Endothelial cell of umbilical vein (primary cell): ENCODE measurements at places on chromosomes 1 and 21. TPM values are rescaled to one million over a fixed set of nuclear protein-coding genes. Genes with fewer than 3 reads are reported as not detected.

GRCh38 chr21:34192646-34193285 lies 119.4 kb downstream of the MRPS6 start:
- no peaks in the 10 kb centered on the region for H3K36me3 ChIP-seq
- H3K4me1 ChIP-seq = no peaks in the 10 kb centered on the region
- no peak for DNase-seq
- peaks cover 5% of the 10 kb centered on the region for H3K27me3 ChIP-seq
- H3K4me3 ChIP-seq = no peak overlapping the region

- peaks cover 11% of the 10 kb centered on the region for H3K4me1 ChIP-seq
- DNase-seq = no peak
- H3K4me3 ChIP-seq = no peak overlapping the region
- no peaks in the 10 kb centered on the region for H3K36me3 ChIP-seq
These were observed 69.1 kb upstream of the POU3F1 start for GRCh38 chr1:38115682-38116202.

GRCh38 chr1:229339520-229339919 lies 3.3 kb downstream of the CCSAP start:
- H3K4me3 ChIP-seq = no peak overlapping the region
- no peaks in the 10 kb centered on the region for H3K27me3 ChIP-seq
- H3K27ac ChIP-seq = no peak overlapping the region
- peaks cover 11% of the 10 kb centered on the region for H3K4me1 ChIP-seq

DNA sequence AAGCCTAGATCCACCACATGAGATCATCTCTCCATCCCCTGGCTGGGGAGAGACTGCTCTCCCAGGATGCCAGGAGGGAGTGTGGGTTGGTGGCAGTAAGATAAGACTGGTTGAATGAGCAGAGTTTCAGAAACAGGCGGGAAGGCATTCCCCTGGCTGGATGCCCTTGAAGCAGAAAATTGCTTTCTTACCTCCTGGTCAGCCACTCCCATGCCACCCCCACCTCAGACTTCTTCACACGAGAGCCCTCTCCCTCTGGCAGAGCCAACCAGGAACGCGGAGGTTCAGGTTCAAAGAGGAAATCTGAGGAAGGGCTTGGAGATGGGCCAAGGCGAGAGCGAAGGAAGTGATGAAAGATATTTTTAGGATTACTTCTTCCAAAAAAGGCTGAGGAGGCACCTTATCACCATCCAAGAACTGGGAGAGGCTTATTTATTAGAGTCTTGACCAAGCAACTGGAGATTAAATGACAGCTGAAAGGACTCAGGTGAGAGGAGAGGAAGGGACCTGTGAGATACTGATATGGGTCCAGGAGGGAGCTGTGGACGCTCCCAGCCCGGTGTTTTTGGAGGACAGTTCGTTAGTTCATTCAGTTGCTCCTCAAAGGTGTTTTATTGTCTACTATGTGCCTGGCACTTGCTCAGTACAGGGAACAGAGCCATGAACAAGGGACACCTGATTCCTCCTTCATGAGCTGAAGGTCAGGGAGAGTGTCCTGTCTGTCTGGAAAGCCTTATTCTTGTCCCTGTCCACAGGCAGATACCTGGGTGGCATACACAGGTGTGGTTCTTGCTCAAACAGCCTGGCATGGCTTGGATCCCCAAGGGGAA lies 18.9 kb upstream of the SLC26A9 start:
- peaks cover 3% of the 10 kb centered on the region for H3K27me3 ChIP-seq
- H3K4me1 ChIP-seq = peaks cover 19% of the 10 kb centered on the region
- no peak overlapping the region for H3K27ac ChIP-seq
- no peak overlapping the region for H3K4me3 ChIP-seq

DNA sequence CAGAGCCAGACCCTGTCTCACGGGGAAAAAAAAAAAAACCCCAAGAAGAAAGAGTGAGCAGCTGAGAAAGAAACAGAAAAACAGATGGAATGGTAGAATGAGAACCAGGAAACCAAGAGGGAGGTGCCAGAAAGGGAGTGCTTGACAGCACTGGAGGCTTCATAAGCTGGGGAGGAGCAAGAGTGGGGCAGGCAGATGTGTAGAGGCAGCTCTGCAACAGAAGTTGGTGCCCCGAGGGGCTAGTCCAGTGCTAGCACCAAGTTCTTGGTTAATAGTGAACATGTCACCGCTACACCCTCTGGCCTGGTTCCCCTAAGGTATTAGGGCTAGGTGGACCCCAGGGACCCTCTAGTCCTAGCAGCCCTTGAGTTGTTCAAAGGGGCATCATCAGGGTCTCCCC lies 98.0 kb downstream of the TGFBR3 start:
- no peaks in the 10 kb centered on the region for H3K27me3 ChIP-seq
- peaks cover 33% of the 10 kb centered on the region for H3K4me1 ChIP-seq
- no peaks in the 10 kb centered on the region for H3K36me3 ChIP-seq
- H3K27ac ChIP-seq = no peak overlapping the region
- no peak overlapping the region for H3K4me3 ChIP-seq

DNA sequence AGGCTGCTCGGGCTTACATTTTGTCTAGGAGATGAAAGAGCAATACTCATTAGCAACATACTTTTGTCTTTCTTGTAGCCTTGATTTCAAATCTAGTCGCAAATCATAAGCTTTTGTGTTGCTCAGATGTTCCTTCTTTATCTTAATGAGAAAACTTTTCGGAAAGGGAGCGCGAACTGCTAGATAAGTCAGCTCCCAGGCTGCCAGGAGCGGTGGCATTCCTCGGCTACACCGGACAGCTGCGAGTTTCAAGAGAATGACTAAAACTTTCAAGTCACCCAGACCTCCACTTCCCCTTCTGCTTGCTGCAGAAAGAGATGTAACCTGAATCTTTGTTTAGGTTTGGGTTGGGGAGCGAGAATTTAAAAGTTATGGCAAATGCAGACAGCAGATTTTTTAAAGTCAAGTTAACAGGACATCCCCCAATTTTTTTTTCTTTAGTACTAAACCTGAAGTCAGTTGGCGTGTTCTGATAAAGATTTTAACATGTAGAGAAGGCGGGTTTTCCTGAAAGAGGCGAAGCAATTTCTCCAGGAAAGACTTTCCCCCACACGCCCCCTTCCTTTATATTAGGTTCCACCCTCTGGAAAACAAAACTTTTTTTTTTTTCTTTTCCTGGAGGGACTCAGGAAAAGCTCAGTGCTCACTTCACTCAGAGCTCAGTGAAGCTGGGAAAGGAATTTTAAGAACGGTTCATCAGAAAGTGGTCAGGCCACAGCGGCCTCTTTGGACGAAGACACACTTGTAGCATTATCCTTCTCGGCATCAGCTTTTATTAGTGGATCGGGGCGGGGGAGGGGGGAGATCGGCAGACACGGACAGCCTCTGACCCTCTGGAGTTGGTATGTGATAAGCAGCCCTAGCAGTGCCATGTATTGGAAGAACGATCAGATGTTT lies at the start of gene LHX8:
LHX8 (plus strand) TSS at position 639 of the 897 bp plus-strand sequence. CDS start 2,227 bp downstream, outside the sequence.
- DNase-seq = peak; percentile 35
- peaks cover 98% of the 10 kb centered on the region for H3K27me3 ChIP-seq
- no peak within 1 kb of the TSS for H3K27ac ChIP-seq
- H3K4me1 ChIP-seq = no peaks in the 10 kb centered on the region
- no peak within 1 kb of the TSS for H3K4me3 ChIP-seq

GRCh38 chr1:25343872-25344271 lies 5.7 kb downstream of the TMEM50A start:
- H3K27me3 ChIP-seq = no peaks in the 10 kb centered on the region
- H3K36me3 ChIP-seq = peaks cover 6% of the 10 kb centered on the region
- no peak overlapping the region for H3K4me3 ChIP-seq
- H3K27ac ChIP-seq = no peak overlapping the region
- no peak for DNase-seq

GRCh38 chr1:67332653-67333529 lies 25.2 kb downstream of the IL12RB2 start:
- H3K27ac ChIP-seq = no peak overlapping the region
- DNase-seq = no peak
- no peaks in the 10 kb centered on the region for H3K4me1 ChIP-seq
- H3K27me3 ChIP-seq = peaks cover 6% of the 10 kb centered on the region

GRCh38 chr1:233248014-233248413 lies 47.5 kb downstream of the PCNX2 start:
- no peaks in the 10 kb centered on the region for H3K27me3 ChIP-seq
- no peak overlapping the region for H3K27ac ChIP-seq
- H3K4me3 ChIP-seq = no peak overlapping the region
- H3K4me1 ChIP-seq = no peaks in the 10 kb centered on the region
- no peak for DNase-seq

The DCDC2B gene
- not detected in 2 replicates for total RNA-seq

The CHI3L1 gene
- not detected in 2 replicates for total RNA-seq

The GIPC2 gene
- 7.7 and 9.6 TPM in 2 replicates for total RNA-seq
